ENCODE measurements at places on chromosomes 2 and 18. TPM values are rescaled to one million over a fixed set of nuclear protein-coding genes. Genes with fewer than 3 reads are reported as not detected.
A peak's percentile ranks its signal among the peaks of the same experiment; 100 is the strongest.

Gene RAPGEF4
- 5.1 TPM for total RNA-seq

Gene DTNA
- total RNA-seq: 12.4 TPM

Gene DSG4
- total RNA-seq: not detected

Gene MTERF4
- total RNA-seq: 44.7 TPM

Gene TCF4
- total RNA-seq: 37.3 TPM

Gene POTEE
- 1.0 TPM for total RNA-seq

DNA sequence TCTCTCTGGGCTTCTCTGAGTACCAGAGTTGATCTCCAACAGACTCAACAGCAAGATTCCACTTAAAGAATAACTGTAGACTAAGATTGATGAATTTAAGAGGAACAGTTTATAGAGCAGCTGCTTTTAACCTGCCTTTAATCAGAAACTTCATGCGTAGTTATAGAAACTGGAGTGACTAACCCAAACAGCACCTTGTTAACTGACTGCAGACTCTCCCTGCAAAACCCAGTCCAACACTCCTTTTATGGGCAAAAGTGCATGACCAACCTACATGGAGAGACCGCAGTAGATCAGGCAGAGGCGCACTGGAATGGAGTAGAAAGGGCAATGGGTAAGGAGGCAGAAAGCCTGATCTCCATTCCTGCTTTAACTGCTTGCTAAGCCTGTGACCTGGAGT, 110.6 kb downstream of the NRP2 start:
- no peak overlapping the region for H3K4me3 ChIP-seq
- no peaks in the 10 kb centered on the region for H3K36me3 ChIP-seq
- H3K27me3 ChIP-seq: no peaks in the 10 kb centered on the region
- H3K27ac ChIP-seq: no peak overlapping the region

GRCh38 chr2:180161415-180161814, 154.3 kb upstream of the CWC22 start:
- DNase-seq: no peak
- no peak overlapping the region for H3K4me3 ChIP-seq
- H3K27me3 ChIP-seq: no peaks in the 10 kb centered on the region
- no peak overlapping the region for H3K27ac ChIP-seq
- H3K4me1 ChIP-seq: no peaks in the 10 kb centered on the region

DNA sequence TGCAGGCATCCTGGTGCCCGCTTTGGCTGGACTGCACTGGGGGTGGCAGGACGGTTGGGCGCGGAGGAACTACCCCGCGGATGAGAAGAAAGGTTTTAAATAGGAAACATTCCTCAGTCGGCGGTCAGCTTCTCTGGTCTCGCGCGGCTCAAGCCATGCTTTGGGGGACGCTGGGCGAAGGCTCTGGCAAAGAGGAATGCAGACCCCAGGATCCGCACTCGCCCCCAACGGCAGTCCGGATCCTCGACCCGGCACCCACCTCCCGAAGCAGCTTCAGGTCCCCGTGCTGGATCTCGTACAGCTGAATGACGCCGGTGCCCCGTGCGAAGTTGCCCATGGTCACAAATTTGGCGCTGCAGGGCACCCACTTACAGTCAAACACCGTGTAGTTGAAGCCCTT, 686 bp upstream of the PNO1 start:
- peak overlapping the region; percentile 82 for H3K4me3 ChIP-seq
- DNase-seq: no peak
- no peaks in the 10 kb centered on the region for H3K27me3 ChIP-seq
- peaks cover 22% of the 10 kb centered on the region for H3K36me3 ChIP-seq

DNA sequence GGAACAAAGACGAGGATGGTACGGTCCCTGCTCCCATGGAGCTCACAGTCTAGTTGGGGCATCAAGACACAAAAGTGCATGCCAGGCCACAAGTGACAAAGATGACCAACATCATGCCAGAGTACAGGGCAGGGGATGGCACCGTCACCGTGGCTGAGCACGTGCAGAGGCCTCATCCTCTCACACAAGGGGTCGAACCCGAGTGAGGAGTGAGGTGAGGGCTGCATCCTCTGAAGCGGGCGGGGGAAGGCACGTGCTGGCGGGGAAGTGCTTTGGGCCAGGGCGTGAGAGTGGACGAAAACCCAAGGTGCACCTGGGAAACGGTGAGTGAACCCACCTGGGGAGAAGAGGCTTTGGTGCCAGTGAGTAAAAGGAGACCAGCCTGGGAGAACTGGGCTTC, 41.0 kb downstream of the MRPL35 start:
- 0 out of 2 replicates have a peak, but pooled peaks cover 4% of the 10 kb centered on the region for H3K27me3 ChIP-seq
- no peak for DNase-seq
- no peak overlapping the region for H3K27ac ChIP-seq

DNA sequence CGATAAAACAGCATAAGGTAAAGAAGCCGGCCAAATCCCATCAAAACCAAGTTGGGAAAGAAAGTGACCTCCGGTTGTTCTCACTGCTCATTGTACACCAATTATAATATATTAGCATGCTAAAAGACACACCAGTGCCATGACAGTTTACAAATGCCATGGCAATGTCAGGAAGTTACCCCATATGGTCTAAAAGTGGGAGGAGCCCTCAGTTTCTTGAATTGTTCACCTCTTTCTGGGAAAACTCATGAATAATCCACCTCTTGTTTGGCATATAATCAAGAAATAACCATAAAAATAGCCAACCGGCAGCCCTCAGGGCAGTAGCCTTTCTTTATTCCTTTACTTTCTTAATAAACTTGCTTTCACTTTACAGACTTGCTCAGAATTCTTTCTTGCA, 544.9 kb upstream of the SETBP1 start:
- H3K4me1 ChIP-seq: no peaks in the 10 kb centered on the region
- H3K27me3 ChIP-seq: no peaks in the 10 kb centered on the region
- H3K27ac ChIP-seq: no peak overlapping the region
- no peak for DNase-seq

GRCh38 chr18:23740105-23740830, 51.0 kb downstream of the LAMA3 start:
- H3K27ac ChIP-seq: no peak overlapping the region
- no peaks in the 10 kb centered on the region for H3K4me1 ChIP-seq
- peak; percentile 34 for DNase-seq
- no peak overlapping the region for H3K4me3 ChIP-seq

DNA sequence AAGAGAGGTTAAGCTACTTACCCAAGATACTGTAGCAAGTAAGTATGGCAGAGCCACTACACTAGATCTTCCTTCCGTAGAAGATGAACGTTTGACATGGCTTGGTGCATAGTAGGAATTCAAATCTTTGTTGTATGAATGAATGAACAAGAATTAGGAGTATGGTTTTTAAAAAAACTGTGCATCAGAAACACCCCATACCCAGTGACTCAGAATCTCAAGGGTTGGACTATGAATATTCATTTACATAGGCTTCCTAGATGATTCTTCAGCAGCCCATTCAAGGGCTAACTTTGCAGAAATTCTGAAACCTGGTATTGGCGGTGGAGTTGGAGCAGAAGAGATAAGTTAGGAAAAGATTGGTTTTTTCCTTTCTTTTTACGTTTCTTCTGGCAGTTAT, 5.4 kb downstream of the ACTR3 start:
- H3K27me3 ChIP-seq: no peaks in the 10 kb centered on the region
- no peak for DNase-seq
- H3K4me3 ChIP-seq: no peak overlapping the region
- H3K27ac ChIP-seq: no peak overlapping the region

GRCh38 chr2:231069379-231070054, 12.8 kb downstream of the PSMD1 start:
- no peak overlapping the region for H3K4me3 ChIP-seq
- peaks cover 86% of the 10 kb centered on the region for H3K36me3 ChIP-seq
- no peak for DNase-seq
- H3K27me3 ChIP-seq: no peaks in the 10 kb centered on the region
- H3K4me1 ChIP-seq: no peaks in the 10 kb centered on the region

DNA sequence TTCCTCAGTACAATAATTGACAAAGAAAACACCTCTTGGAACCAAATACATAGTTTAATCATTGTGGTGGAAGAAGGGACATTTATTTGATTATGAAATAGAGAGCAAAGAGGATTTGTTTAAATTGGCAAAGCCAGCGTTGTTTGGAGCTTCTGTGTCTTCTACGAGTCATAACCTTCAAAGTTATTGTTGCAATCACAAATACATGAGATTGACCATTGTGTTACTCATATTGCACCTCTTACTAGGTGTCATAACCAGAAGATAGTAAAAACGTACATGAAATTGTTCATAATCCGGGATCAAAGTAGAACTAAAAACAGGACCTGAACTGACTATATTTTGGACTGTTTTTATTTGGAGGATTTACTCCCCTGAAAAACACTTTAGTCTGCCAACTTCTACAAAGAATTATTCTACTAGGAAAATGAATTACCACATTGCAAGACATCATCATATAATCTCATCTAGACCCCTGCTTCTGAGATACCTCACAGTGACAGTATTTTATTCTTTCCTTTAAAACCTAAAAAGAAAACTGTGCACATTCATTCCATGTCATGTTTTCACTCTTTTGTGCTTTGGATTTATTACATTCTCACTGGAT, 151.7 kb upstream of the KLF7 start:
- no peaks in the 10 kb centered on the region for H3K27me3 ChIP-seq
- no peak overlapping the region for H3K27ac ChIP-seq
- H3K4me3 ChIP-seq: no peak overlapping the region
- DNase-seq: no peak

DNA sequence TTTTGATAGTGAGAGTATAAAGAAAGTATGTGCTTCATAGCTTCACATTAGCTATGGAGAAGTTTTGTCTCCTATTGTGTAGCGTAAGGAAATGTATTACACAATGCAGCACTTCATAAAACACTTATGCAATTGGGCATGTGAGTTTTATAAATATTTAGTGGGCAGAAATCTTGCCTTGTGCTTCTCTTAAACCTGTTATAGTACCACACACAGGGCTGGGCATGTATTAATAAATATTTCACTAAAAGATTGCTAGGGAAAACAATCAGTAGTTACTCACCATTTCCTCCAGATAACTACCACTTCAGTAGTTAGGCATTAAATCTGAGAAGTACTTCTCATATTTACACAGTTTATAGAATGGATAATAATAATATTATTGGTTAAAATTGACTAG, 1080.8 kb upstream of the PIK3C3 start:
- DNase-seq: no peak
- H3K36me3 ChIP-seq: no peaks in the 10 kb centered on the region
- H3K4me3 ChIP-seq: no peak overlapping the region
- peaks cover 6% of the 10 kb centered on the region for H3K4me1 ChIP-seq
- no peaks in the 10 kb centered on the region for H3K27me3 ChIP-seq

- no peaks in the 10 kb centered on the region for H3K36me3 ChIP-seq
- H3K27ac ChIP-seq: no peak overlapping the region
- DNase-seq: peak; percentile 5
- H3K4me1 ChIP-seq: no peaks in the 10 kb centered on the region
- H3K4me3 ChIP-seq: peak overlapping the region; percentile 58
These were observed 435 bp downstream of the IFT172 start for GRCh38 chr2:27489118-27489497.

GRCh38 chr2:138777996-138778395, 2.2 kb downstream of the NXPH2 start:
- H3K27ac ChIP-seq: no peak overlapping the region
- peaks cover 9% of the 10 kb centered on the region for H3K4me1 ChIP-seq
- H3K27me3 ChIP-seq: no peaks in the 10 kb centered on the region
- no peak overlapping the region for H3K4me3 ChIP-seq
- no peaks in the 10 kb centered on the region for H3K36me3 ChIP-seq

GRCh38 chr2:200861617-200862155, 2.8 kb downstream of the CLK1 start:
- H3K27ac ChIP-seq: no peak overlapping the region
- no peaks in the 10 kb centered on the region for H3K27me3 ChIP-seq
- no peak for DNase-seq
- H3K4me3 ChIP-seq: peak overlapping the region; percentile 97
- peaks cover 5% of the 10 kb centered on the region for H3K4me1 ChIP-seq
- peaks cover 63% of the 10 kb centered on the region for H3K36me3 ChIP-seq

DNA sequence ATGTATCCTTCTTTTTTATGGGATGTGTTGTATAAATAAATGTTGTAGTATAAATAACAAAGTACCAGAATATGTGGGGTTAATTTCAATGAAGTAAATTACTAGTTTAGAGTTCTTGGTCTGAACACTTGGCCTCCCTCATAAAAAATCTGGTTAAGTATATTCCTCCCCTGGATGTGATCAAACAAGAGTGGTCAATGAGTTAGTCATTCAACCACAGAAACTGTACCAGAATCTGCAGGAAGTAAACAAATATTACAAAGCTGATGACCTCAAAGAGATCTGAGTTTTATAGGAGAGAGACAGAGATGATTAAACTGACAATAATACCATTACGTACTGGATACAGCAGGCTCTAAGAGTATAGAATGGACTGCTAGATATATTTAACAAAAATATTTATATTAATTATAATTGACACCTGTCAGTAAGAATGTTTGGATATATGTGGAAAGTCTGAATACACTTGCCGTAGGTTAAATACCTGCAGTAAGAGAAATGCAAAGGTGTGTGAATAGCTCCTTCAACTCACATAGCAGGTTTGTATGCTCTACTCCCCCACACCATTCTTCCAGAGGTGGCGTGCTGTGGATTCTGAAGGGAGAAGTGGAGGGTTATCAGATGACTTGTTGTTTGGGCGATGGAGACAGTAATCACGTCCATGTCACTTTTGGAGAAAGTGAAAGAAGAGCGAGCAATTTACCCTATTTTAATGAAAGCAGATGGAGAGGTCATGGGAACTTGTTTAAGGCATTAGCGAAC, 108.3 kb upstream of the LRATD1 start:
- DNase-seq: no peak
- H3K27me3 ChIP-seq: no peaks in the 10 kb centered on the region
- H3K36me3 ChIP-seq: no peaks in the 10 kb centered on the region
- no peaks in the 10 kb centered on the region for H3K4me1 ChIP-seq
- no peak overlapping the region for H3K4me3 ChIP-seq

DNA sequence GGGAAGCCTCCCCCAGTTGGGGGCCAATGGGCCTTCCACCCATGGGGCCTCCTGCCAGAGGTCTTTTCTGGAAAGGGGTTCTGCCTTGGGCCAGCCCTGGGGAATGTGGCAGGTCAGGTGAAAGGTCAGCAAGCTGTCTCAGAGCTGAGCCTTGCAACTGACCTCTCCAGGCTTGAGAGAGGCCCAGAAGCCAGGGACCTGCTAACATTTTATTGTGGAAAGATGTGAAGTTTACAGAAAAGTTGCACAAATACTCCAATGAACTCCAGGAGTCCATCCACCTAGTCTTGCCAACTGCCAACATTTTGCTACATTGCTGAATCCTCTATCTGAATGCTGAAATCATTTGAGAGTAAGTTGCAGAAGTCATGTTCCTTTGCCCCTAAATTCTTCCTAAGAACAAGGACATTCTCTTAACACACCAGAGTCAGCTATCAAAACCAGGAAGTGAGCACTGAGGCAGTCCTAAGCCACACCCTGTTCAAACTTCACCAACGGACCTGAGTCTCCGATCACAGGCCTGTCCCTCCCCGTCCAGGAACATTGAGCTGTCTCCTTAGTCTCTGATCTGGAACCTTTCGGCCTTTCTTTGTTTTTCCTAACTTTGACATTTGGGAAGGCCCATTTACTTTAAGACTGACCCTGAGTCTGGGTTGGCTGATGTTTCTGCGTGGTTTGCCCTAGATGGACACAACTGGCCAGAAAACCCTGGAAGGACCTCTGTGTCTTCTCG, 4.0 kb downstream of the SNORC start:
- peaks cover 2% of the 10 kb centered on the region for H3K4me1 ChIP-seq
- H3K27ac ChIP-seq: no peak overlapping the region
- DNase-seq: no peak
- H3K27me3 ChIP-seq: no peaks in the 10 kb centered on the region
- H3K4me3 ChIP-seq: no peak overlapping the region
